ENCODE measurements at places on chromosomes 1 and 21.

- peak; percentile 93 for DNase-seq
Measured at GRCh38 chr1:198937231-198938031, 298.6 kb downstream of the PTPRC start.

- no peak for DNase-seq
Measured at GRCh38 chr1:60169206-60169605, 95.6 kb upstream of the C1orf87 start.

- DNase-seq = peak; percentile 91
Measured at GRCh38 chr1:27102707-27103468, 52.0 kb downstream of the SLC9A1 start.

- no peak for DNase-seq
Measured at GRCh38 chr1:196306421-196306820, 301.8 kb downstream of the KCNT2 start.

GRCh38 chr1:247386217-247386616, 29.8 kb upstream of the NLRP3 start:
- DNase-seq = no peak

DNA sequence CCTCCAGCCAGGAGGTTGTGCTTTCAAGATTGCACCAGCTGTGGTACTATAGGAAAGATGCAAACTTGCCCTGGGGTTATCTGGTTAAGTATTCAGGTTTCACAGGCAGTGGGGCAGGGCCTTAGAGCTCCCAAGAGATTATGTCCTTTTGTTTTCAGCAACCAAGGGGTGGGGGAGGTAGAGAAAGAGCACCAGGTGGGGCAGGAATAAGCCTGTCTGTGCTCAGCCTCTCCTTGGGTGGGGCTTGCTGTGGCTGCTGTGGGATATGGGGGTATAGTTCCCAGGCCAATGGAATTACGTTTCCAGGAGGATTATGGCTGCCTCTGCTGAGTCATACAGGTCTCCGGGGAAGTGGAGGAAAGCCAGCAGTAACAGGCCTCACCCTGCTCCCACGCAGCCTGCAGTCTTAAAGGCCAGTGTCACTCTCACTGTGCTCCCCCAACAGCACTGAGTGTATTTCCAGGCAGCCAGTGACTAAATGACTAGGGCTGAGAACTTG, 508.6 kb downstream of the RWDD3 start:
- no peak for DNase-seq

- DNase-seq = peak; percentile 37
Measured at GRCh38 chr1:20733360-20733975, 965 bp upstream of the SH2D5 start.
